Dermis microvascular lymphatic vessel endothelial cell (primary cell): ENCODE measurements at places on chromosomes 11 and 22.
A peak's percentile ranks its signal among the peaks of the same experiment; 100 is the strongest.

DNA sequence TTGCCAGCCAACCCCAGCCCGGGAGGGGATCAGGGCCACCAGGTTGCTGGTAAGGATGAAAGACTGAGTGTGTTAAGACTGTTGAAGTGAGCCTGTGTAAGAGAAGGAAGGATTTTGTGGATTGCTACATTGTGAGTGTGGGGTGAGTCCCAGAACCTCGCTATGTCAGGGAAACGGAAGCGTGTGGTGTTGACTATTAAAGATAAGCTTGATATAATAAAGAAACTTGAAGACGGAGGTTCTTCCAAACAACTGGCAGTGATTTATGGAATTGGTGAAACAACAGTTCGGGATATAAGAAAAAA, 627 bp downstream of the JRKL start:
- DNase-seq = no peak

- no peak for DNase-seq
Observed at GRCh38 chr11:45398325-45398724, 112.2 kb upstream of the SYT13 start.

- no peak for DNase-seq
Observed at GRCh38 chr11:102451041-102451680, 1.4 kb downstream of the TMEM123 start.

GRCh38 chr11:13687271-13687670, 18.8 kb downstream of the FAR1 start:
- no peak for DNase-seq

- no peak for DNase-seq
Observed at GRCh38 chr22:47177334-47177815, 414.9 kb downstream of the TBC1D22A start.

GRCh38 chr22:20750461-20751184, 23.3 kb upstream of the SERPIND1 start:
- DNase-seq = peak; percentile 27
